ENCODE measurements at places on chromosomes 11 and 22.

- DNase-seq: no peak
Observed at GRCh38 chr11:125091247-125091876, 20.1 kb downstream of the TMEM218 start.

DNA sequence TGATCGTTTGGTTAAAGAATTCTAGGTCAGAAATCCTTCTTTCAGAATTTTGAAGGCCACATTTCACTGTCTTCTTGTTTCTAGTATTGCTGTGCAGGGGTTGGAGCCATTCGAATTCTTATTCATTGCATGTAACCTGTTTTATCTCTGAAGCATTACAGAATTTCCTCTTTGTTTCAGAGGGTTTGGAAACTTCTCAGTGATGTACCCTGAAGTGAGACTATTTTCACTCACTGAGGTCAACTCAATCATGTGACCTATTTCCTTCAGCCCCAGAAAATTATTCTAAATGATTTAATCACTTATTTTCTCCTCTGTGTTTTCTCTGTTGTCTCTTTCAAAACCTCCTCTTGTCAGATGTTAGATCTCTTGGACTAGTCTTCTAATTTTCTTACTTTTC lies 147.8 kb downstream of the ENTHD1 start:
- no peak for DNase-seq

- no peak for DNase-seq
Observed at GRCh38 chr11:119765628-119766027, 36.6 kb upstream of the NECTIN1 start.

GRCh38 chr22:32541481-32541880 lies 66.9 kb downstream of the FBXO7 start:
- DNase-seq: no peak

GRCh38 chr11:82823647-82824619 lies 76.3 kb downstream of the PRCP start:
- no peak for DNase-seq

DNA sequence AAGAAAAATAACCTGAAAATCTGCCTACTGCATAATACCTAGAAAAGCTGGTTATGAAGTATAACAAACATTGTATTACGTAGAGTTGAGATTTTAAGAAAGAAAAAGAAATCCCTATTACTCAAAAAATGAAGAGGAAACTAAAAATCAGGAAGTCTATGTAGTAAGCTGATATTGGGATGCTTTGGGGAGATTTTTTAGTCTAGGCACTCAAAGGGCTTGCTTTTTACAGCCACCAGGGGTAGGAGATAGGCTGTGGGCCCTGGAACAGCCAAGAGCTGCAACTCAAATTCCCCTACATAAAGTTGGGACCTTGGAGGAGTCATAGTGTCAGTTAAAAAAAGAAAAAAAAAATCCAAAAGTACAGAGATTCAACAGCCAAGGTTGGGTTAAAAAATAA lies 90.4 kb downstream of the RELT start:
- DNase-seq: no peak

DNA sequence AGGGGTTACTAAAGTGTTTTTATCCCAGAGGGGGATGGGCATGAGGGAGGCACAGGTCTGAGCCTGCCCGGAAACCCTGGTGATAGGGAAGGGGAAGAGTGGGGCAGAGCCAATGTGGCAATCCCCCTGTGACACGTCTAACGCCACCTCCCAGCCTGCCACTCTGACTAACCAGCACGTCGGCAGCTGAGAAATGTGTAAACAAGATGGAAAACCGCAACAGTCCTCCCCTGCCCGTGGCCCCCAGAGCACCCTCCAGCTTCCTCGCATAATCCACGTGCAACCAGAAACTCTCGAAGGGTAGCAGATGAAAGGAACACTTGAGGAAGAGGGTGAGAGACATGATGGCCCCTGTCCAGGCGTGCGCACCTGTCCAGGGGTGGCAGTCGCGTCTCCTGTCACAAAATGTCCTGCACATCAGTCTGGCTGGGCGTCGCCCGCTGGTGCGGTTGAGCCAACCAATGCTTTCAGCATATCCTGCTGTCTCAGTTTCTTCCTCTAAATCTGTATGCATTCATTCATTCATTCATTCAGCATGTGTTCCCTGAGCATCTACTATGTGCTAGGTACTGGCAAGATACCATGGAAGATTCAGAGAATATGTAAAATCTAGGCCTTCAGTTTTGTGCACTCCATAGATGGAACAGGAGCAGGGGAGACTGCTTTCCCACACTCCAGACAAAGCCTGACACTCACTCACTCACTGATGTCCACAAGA lies 4.5 kb downstream of the TMPRSS4 start:
- no peak for DNase-seq

DNA sequence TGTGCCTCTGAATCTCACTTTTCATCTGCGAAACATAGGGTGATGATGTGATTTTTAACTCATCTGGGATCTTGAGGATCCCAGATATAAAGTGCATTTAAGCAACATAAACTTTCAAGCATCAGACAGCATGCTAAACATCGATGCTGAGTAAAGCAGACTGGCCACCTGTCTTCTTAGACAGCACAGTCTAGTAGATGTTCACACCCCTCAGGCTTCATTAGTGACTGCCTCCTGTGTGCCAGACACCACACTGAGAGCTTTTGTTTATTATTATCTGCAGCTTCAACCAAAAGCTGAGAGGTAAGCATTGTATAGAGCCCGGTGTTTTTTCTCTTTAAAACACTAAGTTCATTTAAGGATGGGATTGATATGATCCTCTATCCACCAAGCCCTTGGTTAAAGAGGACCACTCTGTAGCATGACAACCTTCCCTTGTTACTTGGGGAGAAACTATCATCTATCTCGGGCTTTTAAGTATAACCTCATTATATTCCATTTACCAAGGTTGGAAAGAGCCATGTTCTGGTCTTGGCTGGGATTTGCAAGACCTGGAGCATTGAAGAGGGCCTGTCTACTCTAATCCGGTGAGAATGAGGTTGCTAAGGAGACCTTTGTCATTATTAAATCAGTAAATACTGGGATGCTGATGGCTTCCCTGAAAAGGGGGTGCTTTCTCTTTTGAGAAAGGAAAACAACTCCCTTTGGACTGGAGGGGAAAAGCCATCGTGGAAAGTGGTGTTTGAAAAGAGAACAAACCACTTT lies 114.2 kb upstream of the SEZ6L start:
- no peak for DNase-seq

- no peak for DNase-seq
Observed at GRCh38 chr11:86519064-86519911, 144.6 kb downstream of the CCDC81 start.

GRCh38 chr11:59151761-59152160 lies 9.1 kb downstream of the FAM111A start:
- no peak for DNase-seq

- DNase-seq: no peak
Observed at GRCh38 chr22:44603767-44604166, 98.2 kb upstream of the PRR5 start.

DNA sequence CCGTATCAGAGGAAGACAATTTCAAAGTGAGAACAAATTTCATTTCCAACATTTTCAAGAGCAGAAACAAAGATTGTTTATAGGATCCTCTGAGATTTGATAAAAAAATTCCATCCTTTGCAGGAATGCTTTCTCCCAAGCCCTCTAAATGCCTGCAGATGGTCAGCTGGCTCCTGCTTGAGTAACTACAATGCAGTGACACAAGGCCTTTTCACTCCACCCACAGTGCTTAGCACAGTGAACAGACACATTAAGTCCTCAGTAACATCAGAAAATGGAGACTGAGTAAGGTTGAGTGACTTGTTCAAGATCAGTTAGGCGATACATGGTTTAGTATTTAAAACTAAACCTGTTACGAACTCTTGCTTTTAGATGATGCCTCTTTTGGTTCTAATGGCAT lies 527.1 kb upstream of the CCDC90B start:
- no peak for DNase-seq

DNA sequence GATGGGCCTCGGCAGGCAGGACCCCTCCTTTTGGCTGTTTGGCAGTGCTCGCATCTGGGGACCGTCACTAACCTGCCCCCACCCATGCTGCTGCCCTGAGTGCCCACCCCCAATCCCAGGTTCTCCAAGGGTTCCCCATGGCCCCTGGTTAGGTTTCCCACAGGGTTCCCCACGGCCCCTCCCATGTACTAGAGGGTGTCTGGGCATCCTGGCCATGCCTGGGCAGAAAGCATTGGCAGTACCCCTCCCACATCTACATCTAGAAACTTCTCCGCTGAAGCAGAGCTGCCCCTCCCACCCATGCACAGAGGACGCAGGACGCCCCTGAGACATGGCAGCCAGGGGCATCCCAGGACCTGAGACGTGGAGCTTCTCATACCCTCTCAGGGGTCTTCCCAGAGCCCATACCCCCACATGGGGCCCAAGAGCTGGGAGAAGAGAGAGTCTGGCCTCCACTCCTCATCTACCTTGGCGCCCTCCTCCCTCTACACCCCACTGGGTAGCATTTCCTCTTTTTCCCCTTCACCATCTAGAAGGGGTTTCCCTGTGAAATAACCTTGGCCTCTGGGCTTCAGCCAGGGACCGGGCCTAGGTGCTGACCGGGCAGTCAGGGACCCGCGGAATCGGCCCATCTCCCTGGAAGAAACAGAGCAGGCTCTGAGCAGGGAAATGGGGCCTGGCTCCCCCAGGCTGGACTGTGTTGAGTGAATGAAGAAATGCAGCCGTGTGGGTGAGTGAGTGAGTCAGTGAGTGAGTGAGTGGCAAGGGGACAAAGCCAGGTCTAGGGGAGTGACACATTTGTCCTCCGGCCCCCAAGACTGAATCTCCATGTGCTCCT lies 987.3 kb downstream of the BRD1 start:
- no peak for DNase-seq

DNA sequence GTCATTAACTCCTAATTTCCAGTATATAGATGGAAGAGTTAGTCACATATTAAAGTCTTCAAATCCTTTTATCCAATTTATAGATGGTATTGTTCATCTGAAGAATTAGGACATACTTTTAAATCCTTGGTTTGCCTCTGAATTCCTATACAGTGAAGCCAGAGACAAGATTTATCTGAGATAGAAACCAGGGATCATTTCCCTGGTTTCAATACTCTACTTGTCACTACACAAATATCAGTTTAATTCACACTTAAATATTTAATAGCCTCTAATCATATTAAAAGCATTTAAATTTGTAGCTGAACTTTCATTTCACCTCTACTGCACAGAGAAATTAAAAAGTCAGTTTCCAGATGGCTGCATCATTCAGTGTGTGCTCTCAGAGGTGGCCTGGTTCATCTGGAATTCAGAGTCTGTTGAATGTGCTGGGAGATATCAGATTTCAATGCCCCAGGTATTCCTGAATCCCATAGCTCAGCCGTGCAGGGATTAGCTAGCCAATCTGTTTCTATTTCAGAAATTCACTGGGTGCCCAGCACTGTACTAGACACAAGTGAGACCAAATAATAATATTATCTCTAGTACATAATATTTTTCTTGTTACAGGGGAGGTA lies 344.3 kb downstream of the AASDHPPT start:
- DNase-seq: no peak

GRCh38 chr11:35099278-35100012 lies 39.5 kb upstream of the CD44 start:
- no peak for DNase-seq

DNA sequence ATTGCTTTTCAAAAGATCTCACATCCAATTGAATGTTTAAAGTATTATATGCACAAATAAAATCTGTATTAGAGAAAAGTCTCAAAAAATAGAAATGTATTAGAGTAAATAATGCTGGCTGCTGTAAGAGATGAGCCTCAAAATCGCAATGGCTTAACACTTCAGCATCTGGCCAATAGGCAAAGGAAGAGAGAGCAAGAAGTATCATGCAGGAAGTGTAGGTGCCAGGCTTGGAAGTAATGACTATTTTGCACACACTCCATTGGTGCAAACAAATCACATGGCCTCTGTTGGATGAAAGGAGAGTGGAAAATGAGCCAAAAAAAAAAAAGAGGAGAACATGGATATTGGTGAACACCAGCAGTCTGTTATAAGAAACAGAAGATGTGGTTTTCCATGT lies 193.0 kb upstream of the E2F8 start:
- no peak for DNase-seq

- DNase-seq: no peak
Observed at GRCh38 chr11:16013649-16014275, 342.6 kb downstream of the SOX6 start.

GRCh38 chr11:123145220-123145619 lies 49.8 kb downstream of the CLMP start:
- DNase-seq: no peak

DNA sequence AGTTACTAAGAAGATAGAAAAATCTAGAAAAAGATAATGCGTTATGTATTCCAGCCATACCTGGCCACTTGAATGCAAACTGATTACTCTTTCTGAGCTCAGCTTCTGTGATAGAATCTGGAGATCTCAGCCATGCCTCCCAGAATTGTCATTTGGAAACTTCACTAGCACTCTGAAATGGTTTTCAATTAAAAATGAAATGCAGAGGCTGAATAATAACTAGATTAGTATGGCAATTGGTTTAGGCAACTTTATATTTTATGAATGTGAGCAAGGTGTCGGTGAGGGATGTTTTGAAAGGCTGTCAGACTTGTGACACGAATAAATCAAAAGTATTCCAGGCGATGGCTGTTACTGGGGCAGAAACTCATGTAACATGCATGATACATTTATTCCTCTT lies 128.8 kb upstream of the SORL1-AS1 start:
- no peak for DNase-seq

- no peak for DNase-seq
Observed at GRCh38 chr11:73760135-73760678, 667 bp downstream of the RAB6A start.

- DNase-seq: no peak
Observed at GRCh38 chr11:2585566-2586086, 114.2 kb downstream of the KCNQ1OT1 start.

DNA sequence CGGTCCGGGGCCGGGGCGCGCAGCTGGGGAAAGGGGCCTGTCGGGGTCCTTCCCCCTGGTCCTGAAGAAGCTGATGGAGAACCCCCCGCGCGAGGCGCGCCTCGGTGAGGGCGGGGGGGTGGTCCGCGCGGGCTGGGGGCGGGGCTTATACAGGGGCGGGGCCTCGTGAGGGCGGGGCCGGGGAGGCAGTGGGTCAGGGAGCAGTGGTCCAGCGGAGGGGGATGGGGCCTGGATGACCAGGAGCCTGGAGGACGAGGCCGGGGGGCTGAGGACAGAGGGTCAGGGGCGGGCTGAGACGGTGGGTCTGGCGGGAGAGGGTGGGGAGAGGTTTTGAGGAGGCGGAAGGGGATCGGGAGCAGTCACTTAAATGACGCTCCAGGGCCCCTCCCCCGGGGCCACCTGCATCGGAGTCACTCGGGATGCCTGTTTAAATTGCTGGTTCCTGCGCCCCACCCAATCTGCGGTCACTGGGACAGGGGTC lies 396 bp downstream of the TEF start:
- peak; percentile 74 for DNase-seq

GRCh38 chr11:68146704-68147474 lies 25.7 kb upstream of the CHKA start:
- no peak for DNase-seq

DNA sequence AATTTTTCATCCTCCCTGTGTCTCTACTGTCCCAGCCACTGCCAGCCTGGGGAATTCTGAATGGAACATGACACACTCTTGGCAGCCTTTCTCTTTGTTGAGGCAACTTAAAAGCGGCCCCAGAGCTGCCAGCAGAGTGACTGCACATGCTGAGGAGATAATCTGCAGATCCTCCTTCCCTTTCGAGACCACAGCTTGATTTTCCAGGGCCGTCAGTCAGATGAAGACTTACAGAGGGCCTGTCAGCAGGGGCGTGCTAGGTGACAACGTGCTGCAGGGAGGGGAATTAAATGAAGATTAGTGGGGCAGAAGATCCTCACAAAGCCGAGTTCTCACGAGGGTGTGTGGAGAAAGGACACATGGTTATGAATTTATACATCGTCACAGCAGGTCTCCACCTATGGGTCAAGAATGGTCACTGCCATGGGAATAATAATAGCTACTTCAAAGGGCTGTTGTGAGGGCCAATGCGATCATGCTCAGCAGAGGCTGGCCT lies 193.5 kb upstream of the PITPNB start:
- DNase-seq: no peak

GRCh38 chr22:49334976-49335375 lies 492.7 kb downstream of the BRD1 start:
- no peak for DNase-seq
